ENCODE measurements at places on chromosomes 5 and 9. TPM values are rescaled to one million over a fixed set of nuclear protein-coding genes. Genes with fewer than 3 reads are reported as not detected.
A peak's percentile ranks its signal among the peaks of the same experiment; 100 is the strongest.

The ICE1 gene
- 32.0 TPM for total RNA-seq

The WHRN gene
- 13.3 TPM for total RNA-seq

The MYOZ3 gene
- total RNA-seq = 6.1 TPM

The MORN5 gene
- 0.88 TPM for total RNA-seq

- no peak overlapping the region for H3K27ac ChIP-seq
- no peaks in the 10 kb centered on the region for H3K36me3 ChIP-seq
- peaks cover 20% of the 10 kb centered on the region for H3K4me1 ChIP-seq
- no peaks in the 10 kb centered on the region for H3K27me3 ChIP-seq
- no peak overlapping the region for H3K4me3 ChIP-seq
- no peak for DNase-seq
Observed at GRCh38 chr9:136609838-136610311, 52.8 kb upstream of the EGFL7 start.

- peak overlapping the region; percentile 55 for H3K27ac ChIP-seq
- H3K36me3 ChIP-seq = no peaks in the 10 kb centered on the region
- no peak for DNase-seq
- no peaks in the 10 kb centered on the region for H3K27me3 ChIP-seq
- no peak overlapping the region for H3K4me3 ChIP-seq
- H3K4me1 ChIP-seq = peaks cover 23% of the 10 kb centered on the region
Observed at GRCh38 chr9:134057751-134058701, 9.8 kb downstream of the BRD3 start.

Measured in type B pancreatic cell (in vitro differentiated cells).